ENCODE measurements at places on chromosomes 12 and 14. TPM values are rescaled to one million over a fixed set of nuclear protein-coding genes. Genes with fewer than 3 reads are reported as not detected.
A peak's percentile ranks its signal among the peaks of the same experiment; 100 is the strongest.

DNA sequence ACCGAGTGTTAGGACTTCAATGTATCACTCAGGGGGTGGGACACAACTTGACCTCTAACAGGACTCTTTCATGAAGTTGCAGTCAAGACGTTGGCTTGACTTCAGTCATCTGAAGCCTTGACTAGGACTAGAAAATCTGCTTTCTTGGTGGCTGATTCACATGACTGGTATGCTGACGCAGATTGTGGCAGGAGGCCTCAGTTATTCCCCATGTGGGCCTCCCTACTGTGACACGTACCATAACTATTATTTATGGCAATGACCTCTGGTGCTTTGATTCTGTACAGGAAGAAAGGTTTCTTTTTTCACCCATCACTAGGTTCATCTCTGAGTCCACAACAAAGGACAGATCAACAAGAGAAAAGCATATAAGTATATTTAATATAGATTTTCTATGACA, 270.4 kb downstream of the NEDD1 start:
- no peak for DNase-seq

DNA sequence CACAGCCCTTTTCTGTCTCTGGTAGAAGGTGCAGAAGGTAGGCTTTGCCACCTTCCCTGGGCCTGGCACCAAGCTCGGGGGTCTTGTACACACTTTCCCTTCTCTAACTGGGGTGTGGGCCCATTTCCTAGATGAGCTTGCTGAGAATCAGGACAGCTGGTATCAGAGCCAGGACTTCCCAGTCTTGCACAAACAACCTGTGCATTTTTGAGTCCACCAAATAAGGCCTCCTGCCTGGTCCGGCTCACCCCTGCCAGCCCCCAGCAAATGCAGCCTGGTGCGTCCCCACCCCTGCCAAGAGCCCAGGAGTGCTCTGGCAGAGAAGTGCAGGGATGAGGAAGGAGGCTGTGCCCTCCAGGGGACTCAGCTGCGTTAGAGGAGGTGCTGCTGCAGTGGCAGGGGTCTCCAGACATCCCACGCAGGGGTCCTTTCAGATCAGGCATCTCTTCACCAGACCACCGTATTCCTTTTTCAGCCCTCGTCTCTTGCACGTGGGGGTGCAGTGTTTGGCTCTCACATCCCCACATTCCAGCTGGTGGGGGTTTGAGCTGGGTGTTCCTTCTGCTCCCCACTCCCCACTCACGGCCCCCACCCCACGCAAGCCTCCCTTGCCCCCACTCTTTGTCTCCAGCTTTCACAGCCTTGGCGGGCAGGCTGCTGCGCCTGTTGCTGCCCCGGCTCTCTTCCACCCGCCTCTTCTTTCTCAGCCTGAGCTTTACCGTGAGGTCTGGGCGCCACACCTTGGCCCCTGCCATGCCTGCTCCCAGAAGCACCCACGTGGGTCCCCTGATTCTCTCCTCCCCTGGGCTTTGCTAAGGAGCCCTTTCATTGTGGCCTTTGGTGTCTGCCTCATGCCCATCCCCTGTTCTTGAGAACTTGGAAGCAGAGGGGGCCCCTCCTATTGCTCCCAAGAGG, 32.3 kb downstream of the MEG3 start:
- peak; percentile 68 for DNase-seq

AQP2 gene
- not detected for total RNA-seq

DNA sequence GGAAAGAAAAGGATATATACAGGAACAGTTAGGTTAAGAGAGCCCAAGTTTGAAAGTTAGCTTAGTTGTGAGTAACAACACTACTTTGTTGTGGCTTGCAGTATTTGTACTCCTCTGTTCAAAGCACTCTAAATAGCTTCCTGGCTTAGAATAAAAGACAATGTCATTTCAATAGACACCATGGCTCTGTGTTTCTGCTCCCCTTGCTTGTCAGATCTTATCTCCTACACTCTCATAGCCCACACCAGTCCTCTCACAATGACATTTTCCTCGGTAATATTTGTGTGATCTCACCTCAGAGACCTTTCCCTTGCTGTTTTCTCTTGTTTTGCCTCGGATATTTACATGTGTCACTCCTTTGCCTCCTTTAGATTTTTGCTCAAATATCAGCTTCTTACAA, 418.4 kb downstream of the MDGA2 start:
- no peak for DNase-seq

POTEM gene
- total RNA-seq: not detected

NGB gene
- not detected for total RNA-seq

SPTB gene
- total RNA-seq: not detected

CLEC4D gene
- total RNA-seq: not detected

IFNG gene
- not detected for total RNA-seq

GRCh38 chr12:57548488-57548887, 1.4 kb upstream of the KIF5A start:
- peak; percentile 26 for DNase-seq

MAP3K9 gene
- under 0.01 TPM for total RNA-seq

DNA sequence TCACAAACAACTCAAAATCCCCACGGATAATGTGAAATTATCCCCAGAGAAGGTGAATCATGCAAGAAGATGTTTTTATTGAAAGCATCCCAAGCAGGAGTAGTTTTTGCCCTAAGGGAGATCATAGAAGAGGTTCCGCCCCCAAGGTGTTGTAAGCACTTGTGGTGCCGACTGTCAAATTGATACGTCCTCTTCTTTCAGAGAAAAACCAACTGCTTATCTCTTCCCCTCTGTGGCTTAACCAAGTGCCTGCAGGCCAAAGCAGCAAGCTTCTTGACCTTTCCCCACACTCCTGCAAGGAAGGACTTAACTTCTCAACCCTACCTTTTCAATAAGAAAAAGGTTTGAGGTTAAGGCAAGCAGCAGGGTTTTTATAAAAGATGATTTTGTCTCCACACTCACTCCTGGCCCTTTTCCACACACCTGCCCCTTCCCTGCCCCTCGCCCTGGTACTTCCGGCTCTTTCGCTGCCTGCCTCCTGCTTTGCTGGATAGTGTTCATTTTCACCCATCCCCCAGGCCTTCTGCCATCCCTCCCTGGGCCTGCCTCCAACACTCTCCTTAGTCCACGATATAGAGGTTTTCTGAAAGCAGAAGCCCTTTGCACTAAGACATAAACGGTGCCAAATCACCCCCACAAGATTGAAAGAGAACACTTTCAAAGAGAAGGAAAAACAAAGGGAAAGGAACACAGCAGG, 114.5 kb downstream of the EGLN3 start:
- no peak for DNase-seq
